ENCODE measurements at places on chromosomes 1 and 21. TPM values are rescaled to one million over a fixed set of nuclear protein-coding genes. Genes with fewer than 3 reads are reported as not detected.

CDK18 gene
- 2.2 TPM for total RNA-seq

BCAN gene
- not detected for total RNA-seq

TPTE gene
- 0.43 TPM for total RNA-seq

FAM131C gene
- not detected for total RNA-seq

SMCP gene
- not detected for total RNA-seq

CEP104 gene
- 31.6 TPM for total RNA-seq

ADAMTSL4 gene
- total RNA-seq, result 2.9 TPM

TINAGL1 gene
- 60.5 TPM for total RNA-seq

SLFNL1 gene
- under 0.01 TPM for total RNA-seq

AIM2 gene
- total RNA-seq, result 0.32 TPM

GSTM5 gene
- total RNA-seq, result 5.8 TPM
